Activated CD4-positive, alpha-beta T cell treated with anti-CD3 and anti-CD28 coated beads for 36 hours (primary cell): ENCODE measurements at places on chromosomes 1 and 21.

DNA sequence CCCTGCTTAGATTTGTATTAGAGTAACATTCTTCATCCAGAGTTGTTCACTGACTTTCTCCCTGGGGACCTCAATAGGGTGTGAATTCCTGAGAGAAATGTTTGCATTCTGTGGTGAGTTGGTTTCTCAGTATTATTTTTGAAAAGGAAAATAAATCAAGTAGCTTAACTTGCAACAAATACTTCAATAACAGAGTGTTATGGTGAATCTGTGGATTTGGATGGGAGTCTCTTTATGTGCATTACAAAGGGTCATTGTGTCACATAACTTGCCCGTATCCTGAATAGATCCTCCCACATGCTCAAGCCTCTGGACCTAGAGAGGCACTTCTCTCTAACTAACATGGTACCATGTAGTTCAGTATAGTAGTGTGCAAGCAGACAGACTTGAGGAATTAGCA is 68.4 kb upstream of the IPO9 start:
- no peak for DNase-seq

- DNase-seq: no peak
These were observed 291.1 kb downstream of the PTPRU start for GRCh38 chr1:29527314-29528004.

DNA sequence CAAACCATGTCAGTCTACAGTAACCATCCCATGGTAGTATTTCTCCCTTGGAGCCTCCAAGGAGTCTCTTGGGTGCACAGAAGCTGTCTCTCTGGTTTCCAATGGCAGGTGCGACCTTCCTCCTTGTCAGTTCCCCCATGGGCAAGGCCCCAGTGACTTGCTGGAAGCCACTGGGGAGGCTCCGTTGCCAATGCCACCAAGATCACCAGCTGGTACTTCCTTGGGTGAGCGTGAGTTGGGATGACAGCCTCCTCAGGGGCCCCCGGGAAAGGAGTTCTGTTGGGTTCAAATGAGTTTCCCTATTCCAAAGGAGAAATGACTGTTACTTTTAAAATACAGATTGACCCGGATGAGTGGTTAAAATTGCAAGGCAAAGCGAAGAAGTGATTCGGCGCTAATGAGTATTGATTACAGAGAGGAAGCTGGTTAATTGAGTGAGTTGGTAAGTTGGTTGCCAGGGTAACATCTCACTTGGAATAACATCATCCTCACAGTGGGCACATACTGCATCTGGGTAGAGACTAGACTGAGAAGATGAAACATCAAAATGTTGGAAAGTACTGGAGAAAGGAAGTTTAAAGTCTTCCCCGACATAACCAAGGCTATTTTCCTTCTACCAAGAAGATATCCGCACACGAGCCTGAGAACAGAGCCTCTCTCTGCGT is 53.0 kb upstream of the LAPTM5 start:
- DNase-seq: no peak

- peak; percentile 90 for DNase-seq
These were observed 23.4 kb upstream of the RNF187 start for GRCh38 chr1:228463559-228464455.

DNA sequence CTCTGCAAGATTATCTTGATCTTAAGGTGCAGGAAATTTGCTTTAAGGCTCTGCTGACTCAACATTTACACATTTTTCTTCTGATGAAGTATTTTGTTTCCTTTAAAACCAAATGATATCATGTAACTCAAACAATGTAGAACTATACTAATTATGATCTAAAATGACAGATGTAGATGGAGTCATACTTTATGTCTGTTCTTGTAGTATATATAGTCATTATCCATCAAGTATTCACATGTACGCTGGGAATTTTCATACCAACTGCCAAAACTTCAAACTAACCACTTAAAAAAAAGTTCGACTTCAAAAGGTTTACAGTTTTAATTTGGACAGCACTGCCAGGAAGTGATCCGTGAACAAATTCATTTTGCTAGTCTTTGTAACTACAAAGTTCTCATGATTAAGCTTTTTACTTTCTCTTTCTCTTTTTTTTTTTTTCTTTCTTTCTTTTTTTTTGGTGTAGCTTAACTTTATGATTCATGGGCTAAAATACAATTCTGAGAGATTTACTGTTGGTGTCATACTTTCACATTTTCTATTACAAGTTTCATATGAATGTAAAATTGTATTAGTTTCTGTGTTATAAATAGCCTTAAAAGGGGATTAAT is 509.0 kb upstream of the CXADR start:
- DNase-seq: no peak

- DNase-seq: peak; percentile 84
These were observed 712 bp upstream of the LAMB3 start for GRCh38 chr1:209652873-209653401.

GRCh38 chr21:43975469-43976098 is 36.5 kb upstream of the TRAPPC10 start:
- DNase-seq: peak; percentile 92

DNA sequence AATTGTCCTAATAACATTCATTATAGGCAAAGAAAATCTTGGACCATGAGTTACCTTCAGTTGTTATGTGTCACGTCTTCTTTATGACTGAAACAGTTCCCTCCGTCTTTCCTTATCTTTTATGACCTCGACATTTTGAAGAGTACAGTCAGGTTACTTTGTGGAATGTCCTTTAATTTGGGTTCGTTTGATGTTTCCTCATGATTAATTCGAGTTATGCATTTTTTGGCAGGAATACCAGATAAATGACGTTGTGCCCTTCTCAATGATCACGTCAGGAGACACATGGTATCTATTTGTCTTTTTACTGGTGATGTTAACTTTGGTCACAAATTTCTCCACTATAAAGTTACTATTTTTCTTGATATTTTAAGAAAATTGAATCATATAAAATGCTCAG is 17.3 kb upstream of the KLF17 start:
- no peak for DNase-seq

DNA sequence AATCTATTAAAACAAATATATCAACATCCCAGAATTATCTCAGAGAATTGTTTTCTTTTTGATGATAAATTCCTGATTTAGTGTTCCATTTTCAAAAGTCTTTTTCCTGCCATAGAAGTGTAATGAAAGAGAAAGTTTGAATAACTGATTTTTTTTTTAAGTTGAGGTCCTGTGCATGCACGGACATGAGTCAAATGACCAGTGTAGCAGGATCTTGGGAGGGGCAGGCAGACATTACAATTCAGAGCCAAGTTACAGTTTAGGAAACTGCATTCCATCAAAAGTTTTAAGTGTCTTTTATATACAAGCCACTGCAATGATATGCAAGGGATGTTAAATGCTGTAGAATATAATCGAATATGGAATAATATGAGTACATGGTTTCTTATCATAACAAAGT is 227.5 kb downstream of the HMCN1 start:
- no peak for DNase-seq

- DNase-seq: no peak
These were observed 346.8 kb downstream of the BRINP2 start for GRCh38 chr1:177517546-177517945.

GRCh38 chr1:233566886-233567285 is 47.0 kb upstream of the KCNK1 start:
- DNase-seq: no peak

DNA sequence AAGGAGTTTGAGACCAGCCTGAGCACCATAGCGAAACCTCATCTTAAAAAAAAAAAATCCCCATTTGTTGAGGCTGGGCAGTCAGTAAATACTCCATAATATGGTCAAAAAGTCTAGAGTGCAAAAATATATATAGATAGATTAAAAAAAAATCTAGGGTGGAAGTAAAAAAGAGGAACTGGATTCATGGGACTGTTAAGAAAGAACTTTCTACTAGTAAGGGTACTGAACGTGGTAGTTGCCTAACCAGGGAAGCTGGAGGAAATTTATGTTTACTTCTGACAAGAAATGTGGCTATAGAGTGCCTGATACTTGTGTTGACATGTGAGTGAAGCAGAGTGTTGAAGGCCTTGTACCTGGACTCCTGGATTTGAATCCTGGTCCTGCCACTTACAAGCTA is 265.9 kb upstream of the FAM78B start:
- no peak for DNase-seq

DNA sequence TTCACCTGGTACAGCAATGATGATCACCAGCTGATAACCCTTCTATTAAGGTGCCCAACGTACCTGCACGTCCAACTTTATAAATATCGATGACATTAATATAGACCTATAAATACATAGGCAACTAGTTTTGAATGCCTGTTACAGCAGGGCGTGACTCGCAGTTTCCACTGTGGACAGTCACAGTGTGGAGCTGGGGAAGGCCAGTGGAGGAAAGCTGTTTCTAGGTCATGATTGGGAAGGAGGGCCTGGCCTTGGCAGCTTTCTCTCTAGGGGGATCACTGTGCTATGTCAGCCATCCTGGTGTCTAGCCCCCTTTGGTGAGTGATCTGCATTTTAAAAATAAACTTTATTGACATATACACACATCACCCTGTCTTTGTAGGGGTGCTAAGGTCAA is 4.4 kb upstream of the PRDM15 start:
- peak; percentile 29 for DNase-seq

- DNase-seq: no peak
These were observed 413.0 kb upstream of the ESRRG start for GRCh38 chr1:217135987-217136894.

GRCh38 chr1:202531472-202531811 is 178.8 kb downstream of the SYT2 start:
- no peak for DNase-seq

DNA sequence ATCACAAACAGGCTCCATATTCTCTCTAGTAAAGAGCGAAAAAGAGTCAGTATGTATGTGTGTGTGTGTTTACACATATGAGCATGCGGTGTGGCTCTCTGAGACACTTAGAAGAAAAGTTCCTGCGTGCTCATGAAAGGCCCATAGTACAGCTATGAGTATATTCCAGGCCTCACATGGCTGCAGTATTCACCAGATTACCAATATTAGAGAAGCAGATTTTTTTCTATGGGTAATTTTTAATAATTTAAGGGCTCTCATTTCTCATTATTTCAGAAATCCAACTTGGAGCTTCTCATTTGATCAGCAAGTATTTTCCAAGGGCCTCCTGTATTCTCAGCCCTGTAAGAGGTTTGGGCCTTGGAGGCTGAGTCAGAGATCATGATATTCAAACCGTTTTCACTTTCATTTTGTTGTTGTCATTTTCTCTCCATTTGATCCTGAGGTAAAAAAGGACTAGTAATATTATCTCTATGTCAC is 232.9 kb upstream of the SGIP1 start:
- DNase-seq: peak; percentile 43

DNA sequence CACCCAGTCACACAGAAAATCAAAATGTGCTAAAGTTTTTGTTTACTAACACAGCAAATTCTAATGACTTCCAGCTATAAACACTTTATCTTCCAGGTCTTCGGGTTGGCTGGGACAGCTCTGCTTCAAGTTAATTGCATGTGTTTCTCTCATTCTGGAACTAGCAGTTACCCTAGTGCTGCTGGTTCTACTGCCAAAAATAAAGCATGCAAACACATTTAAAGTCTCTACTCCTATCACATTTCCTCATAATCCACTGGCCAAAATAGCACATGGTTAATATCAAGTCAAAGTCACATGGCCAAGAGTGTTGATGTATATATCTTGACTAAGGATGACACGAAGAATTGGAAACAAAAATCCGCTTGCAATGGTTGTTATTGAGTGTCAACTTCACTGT is 973.1 kb upstream of the ADGRL2 start:
- DNase-seq: no peak

DNA sequence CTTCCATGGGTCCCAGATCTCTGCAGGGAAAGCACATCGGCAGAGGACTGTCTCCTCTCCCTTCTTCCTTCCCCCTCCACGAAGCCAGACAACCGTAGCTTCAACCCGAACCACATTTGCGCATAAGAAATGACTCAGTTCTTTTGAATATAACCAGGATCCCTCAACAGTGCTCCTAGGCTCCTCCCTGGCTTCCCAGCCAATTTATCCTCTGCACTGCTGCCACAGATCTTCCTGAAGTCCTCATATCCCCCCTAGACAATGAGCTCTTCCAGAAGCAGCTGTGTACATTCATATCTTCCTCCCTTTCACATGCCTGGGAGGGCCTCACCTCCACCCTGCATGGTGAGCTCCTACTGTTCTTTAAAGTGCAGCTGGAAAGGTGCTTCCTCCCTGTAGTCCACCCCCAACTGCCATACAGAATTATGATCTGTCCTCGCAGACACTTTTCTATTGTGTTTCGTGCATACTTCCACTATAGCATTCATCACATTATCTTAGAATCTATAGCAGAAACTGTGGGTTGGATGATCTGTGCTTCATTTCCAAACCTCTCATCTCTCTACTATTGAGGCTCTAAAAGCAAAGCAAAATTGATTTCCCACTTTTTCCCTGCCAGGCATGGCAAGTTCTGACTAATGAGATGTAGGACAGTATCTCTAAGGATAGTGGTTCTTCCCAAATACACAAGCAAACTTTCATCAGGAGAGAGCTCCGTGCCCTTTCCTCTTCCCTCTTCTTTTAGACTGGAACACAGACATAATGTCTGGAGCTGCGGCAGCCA is 179.3 kb upstream of the HMGB4 start:
- no peak for DNase-seq

DNA sequence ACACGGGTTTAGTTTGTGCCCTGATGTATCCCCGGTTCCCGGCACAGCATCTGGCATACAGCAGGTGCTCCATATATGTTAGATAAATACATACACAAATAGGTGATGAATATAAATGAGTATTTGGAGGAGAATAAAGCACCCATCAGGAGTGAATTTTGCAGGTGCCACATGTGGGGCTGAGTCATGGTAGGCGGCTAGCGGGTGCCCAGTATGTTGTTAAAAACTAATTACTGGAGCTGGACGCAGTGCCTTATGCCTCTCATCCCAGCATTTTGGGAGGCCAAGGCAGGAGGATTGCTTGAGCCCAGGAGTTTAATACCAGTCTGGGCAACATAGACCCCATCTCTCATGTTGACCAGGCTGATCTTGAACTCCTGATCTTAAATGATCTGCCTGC is 16.7 kb upstream of the WASF2 start:
- DNase-seq: no peak

DNA sequence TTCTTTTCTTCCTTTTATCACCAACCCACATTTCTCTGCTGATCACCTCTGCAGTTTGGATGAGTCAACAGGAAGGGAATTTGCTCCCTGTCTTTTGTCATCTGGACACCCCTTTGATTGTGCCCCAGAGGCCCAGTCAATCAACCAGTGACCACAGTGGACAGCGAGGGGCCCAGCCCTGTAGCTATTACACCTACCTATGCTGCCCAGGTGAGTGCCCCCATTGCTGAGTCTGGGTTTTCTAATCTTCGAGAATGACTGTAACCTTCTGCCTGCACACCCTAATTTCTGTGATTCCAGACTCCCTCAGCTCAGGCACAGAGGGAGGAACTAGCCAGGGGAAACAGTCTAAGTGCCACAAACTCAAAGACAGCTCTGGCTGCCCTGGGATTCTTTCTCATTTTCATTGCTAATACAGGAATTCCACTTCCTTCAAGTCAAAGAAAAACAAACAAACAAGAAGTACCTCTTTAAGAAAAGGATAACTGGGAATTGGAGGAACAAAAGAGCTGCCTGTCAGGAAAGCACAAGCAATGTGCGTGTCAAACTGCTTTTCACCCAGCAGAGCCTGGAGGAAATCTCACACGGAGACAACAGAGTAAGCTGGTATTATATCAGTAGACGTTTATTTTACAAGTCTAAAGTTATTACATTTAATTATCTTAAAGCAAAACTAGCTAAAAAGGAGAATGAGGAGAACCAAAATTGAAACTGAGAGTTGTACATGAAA is 311.1 kb downstream of the AJAP1 start:
- DNase-seq: no peak
